ENCODE measurements at places on chromosomes 16 and 17.

- DNase-seq = no peak
Measured at GRCh38 chr17:28738680-28739384, 5.0 kb upstream of the TRAF4 start.

DNA sequence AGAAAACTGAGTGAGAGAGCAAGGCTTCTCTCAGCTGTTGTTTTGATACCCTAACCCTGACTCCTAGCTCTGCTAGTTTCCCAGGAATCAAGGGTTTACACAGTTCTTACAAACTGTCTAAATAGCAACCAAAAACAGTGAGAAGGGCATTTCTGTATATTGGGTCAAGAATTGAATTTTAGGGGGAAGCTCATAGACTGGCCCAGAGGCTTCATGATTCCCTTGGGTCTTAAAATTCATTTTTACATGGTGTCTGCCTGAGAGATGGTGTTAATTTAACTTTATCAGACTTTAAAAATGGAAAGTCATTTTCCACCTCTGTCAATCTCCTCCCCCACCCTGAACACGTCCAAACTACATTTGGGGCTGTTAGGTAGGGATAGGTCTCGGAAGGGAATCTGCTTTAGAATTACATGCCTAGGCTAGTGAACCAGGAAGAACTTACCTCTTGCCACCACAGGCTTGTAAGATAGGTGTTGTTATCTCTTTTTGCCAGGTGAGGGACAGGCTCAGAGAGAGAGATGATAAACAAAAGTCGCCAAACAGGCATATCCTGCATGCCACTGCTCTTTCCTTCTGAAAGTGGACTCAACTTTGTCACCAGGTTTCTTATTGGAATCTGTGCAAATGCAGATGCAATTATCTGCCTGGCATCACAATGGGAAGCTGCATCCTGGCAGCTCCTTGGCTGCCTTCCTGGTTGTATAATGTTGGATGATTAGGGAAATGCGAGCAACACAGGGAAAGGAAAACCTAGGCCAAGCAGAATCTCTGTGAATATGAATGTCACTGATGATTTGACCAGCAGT, 3.1 kb downstream of the PHAF1 start:
- DNase-seq = no peak

GRCh38 chr17:68821860-68822696, 133.1 kb downstream of the ABCA8 start:
- no peak for DNase-seq

DNA sequence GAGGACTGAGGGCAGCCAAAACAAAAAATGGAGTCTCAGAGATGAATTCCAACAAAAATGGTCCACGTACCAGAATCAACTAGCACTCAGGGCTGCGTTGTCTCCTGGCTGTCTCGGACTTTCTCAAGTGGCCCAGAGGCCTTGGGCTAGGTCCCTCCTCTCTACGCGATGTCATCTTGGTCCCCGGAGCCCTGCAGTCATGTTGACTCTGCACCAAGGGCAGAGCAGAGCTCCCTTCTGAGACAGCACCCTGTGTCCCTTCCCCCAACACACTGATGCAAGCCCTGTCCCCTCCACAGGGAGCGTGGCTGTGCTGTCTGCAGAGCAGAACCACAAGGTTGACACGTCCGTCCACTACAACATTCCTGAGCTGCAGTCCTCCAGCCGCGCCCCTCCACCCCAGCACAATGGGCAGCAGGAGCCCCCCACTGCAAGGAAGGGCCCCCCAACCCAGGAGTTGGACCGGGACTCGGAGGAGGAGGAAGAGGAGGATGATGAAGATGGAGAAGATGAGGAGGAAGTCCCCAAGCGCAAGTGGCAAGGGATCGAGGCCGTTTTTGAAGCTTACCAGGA, 20.8 kb downstream of the GINS2 start:
- DNase-seq = no peak

DNA sequence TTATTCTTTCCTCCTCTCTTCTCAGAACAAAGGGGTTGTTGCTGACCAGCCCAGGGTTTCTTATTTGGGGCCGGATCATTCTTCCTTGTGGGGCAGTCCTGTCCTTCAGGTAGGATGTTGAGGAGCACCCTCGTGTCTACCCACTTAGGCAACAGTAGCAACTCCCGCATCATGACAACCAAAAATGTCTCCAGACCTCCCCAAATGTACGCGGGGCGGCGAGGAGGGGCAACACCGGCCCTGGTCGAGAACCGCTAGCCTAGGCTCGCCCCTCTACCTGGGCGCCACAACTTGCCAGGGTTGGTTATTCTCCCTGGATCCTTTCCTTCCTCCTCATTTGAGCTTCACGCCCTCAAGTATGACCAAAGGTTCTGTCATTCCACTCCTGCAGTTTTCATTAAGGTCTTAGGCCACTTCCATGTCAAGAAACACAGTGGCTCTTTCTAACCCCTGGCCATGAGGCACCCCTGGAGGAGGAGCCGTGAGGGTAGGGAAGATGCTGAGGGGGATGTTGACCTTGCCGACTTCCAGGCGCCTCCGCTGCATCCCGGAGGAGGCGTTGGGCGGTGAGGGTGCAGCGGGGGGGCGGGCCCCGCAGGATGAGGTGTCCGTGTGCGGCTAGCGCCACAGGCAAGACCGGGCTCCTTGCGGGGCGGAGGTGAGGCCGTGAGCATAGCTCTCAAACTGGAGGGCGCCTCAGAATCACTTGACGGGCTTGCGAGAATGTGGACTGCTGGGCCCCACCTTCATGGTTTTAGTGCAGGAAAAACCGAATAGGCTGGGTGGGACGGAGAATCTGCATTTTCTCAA, 712 bp upstream of the SPECC1 start:
- DNase-seq = no peak

GRCh38 chr17:38873640-38874380, 4.0 kb downstream of the LASP1 start:
- no peak for DNase-seq

DNA sequence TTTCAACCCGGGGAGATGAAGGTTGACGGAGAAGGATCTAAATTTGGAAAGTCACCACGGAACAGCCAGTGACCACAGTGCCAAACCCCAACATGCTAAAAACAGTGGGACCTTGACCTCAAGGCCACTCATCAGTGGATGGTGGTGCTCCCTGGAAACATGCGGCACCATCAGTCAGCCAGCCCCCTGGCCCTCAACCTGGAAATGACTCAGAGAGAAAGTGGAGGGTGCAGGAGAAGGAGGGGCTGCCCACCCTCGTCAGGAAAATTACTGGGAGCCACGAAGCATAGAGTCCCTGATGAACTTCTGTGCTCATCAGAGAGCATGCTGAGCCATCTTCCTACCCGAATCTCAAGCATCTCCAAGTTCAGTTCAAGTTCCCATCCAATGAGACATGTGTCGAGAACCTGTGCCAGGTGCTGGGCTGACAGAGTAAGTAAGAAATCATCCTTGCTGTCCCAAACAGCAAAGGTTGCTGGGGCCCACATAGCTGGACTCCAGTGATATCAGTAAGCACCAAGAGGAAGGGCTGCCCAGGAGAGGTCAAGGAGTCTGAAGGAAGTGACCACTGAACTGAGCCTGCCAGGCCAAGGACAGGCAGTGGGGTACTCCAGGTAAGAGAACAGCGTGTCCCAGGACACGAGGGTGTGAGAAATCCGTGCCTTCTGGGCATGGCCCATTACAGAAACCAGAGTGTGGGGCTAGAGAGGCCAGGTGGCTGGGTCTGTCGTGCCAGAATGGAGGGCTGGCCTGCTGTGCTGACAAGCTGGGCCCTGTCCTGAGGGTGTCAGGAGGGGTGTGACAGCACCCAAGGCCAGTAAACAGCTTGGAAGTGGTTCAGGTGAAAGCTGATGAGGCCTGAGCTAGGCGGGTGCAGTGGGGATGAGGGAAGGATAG, 5.2 kb downstream of the PECAM1 start:
- DNase-seq = no peak

GRCh38 chr17:3804503-3804931, 3.5 kb upstream of the ITGAE start:
- no peak for DNase-seq

DNA sequence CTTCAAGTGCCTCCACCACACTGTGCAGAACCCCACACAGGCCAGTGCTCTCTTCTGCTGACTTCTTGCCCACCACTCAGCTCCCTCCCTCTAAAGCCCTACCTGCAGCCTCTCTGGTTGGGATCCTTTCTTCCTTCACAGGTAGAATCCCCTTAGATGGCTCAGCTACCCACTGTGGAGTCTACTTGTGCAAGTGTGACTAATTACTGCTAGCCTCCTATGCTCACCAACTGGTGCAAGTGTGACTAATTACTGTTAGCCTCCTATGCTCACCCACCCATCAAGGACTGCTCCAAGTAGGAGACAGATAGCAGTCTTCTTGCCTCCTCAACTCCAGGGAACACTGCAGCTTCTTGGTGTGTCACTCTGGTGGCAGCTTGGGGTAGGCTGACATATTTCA, 43.6 kb downstream of the TEX14 start:
- DNase-seq = no peak

GRCh38 chr16:20104563-20105183, 31.0 kb upstream of the GPR139 start:
- no peak for DNase-seq

DNA sequence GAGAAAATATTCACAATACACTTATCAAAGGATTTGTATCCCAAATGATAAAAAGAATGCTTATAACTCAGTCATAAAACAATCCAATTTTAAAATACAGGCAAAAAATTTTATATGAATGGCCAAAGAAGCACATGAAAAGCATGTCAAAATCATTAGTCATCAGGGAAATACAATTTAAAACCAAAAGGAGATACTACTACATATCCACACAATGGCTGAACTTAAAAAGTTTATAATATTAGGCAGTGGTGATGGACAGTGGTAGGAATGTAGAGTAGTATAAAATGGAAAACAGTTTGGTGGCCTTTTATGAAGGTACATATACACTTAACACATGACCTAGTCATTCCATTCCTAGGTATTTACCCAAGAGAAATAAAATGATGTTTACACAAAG, 12.2 kb downstream of the CMC2 start:
- DNase-seq = no peak

DNA sequence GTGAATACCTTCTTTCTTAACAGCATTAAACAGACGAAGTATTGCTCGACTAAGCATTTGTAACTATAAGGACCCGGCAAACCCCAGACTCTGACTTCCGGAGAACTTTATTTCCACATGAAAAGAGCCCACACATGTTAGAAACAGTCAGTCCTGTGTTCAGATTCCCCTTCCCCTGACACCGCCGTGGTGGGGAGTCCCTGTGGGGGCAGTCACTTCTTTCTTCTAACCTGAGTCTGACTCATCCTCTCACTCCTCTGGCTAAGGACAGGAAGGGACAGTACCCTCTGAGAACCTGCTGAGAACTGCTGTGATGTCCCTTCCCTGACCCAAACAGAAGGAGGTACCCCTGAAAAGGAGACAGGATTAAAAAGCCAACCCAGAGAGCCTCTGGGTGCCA, 165.1 kb downstream of the XYLT1 start:
- DNase-seq = no peak

- DNase-seq = no peak
Measured at GRCh38 chr17:33858121-33858520, 397.0 kb upstream of the CCL2 start.

- no peak for DNase-seq
Measured at GRCh38 chr17:42266918-42267766, 9.0 kb downstream of the STAT5B start.

- no peak for DNase-seq
Measured at GRCh38 chr17:77164483-77165091, 23.8 kb downstream of the SEC14L1 start.

GRCh38 chr17:76345377-76345974, 8.2 kb downstream of the PRPSAP1 start:
- DNase-seq = no peak

GRCh38 chr16:56203052-56203451, 11.8 kb downstream of the GNAO1 start:
- DNase-seq = no peak

GRCh38 chr17:14813649-14814370, 451.3 kb downstream of the PMP22 start:
- DNase-seq = no peak

- no peak for DNase-seq
Measured at GRCh38 chr17:80883831-80884735, 107.6 kb upstream of the CHMP6 start.

DNA sequence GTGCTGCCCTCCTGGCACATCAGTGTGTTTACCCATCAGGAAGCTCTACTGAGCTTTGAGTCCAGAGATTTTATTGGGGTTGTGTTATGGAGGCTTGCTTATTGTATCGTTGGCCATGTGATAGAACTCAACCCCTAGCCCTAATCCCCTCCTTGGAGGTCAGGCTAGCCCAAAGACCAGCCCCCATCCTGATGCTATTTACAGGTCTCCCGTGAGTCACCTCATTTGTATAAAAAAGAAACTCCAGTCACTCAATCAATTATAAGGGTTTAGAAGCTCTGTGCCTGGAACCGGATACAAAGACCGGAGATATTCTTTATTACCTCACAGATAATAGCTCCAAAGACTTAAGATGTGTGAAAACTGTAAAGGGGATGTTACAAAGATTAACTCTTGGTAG, 405.9 kb downstream of the CNTNAP4 start:
- no peak for DNase-seq

- no peak for DNase-seq
Measured at GRCh38 chr17:29826114-29826692, 103.8 kb downstream of the SSH2 start.

DNA sequence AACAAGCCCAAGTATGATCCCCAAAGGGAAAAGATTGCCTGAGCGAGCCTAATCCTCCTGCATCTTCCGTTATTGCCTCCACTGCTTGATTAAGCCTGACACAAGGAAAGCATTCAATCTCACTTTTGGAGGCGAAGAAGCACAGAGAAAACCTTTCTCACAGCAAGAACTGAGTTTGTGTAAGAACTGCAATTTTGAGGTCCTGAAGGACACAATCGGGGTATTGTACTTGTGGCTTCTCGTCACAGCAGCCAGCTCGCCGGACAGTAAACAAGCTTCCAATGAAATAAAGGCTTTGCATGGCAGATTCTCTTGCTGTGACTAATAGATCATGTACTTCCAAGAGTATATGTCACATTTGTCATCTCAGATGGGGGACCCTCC, 18.7 kb upstream of the FOXF1 start:
- no peak for DNase-seq

DNA sequence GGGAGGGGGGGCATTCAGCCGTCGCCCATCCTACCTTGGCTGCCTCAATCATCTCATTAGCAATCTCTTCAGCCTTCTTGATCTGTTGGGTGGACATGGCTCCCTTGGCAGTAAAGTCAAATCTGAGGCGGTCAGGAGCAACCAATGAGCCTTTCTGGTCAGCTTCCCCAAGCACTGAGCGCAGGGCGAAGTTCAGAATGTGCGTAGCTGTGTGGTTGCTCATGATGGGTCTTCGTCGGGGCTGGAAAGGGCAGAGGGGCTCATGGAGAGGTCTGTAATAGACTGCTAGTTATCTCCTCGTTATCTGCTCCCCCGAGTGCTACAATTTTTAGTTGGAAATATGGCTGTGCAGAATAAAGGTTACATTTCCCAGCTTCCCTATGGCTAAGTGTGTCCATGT, 7.2 kb upstream of the EXOSC6 start:
- no peak for DNase-seq

GRCh38 chr17:51050291-51051033, 70.2 kb downstream of the SPAG9 start:
- no peak for DNase-seq

DNA sequence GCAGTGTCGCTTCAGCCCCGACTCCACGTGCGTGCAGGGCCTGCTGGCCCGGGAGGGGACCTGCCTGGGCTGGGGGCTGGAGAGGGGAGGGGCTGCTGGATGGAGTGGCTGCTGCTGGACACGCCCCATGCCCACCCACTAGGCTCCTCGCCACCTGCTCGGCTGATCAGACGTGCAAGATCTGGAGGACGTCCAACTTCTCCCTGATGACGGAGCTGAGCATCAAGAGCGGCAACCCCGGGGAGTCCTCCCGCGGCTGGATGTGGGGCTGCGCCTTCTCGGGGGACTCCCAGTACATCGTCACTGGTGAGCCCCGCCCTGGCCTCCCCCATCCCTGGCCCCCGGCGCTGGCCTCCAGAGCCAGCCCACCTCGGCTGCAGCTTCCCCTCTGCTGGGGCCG, 2.4 kb downstream of the BRICD5 start:
- no peak for DNase-seq
